Thoracic aorta (tissue), 2 donors: ENCODE measurements at places on chromosomes 7 and 10. TPM values are rescaled to one million over a fixed set of nuclear protein-coding genes. Genes with fewer than 3 reads are reported as not detected.

The ANXA8 gene
- not detected for total RNA-seq

- DNase-seq = no peak
- H3K27ac ChIP-seq = no peak overlapping the region
- no peak overlapping the region for H3K4me3 ChIP-seq
- H3K36me3 ChIP-seq = no peaks in the 10 kb centered on the region
- no peaks in the 10 kb centered on the region for H3K4me1 ChIP-seq
Measured at GRCh38 chr10:78464856-78465267, 431.2 kb downstream of the RPS24 start.

DNA sequence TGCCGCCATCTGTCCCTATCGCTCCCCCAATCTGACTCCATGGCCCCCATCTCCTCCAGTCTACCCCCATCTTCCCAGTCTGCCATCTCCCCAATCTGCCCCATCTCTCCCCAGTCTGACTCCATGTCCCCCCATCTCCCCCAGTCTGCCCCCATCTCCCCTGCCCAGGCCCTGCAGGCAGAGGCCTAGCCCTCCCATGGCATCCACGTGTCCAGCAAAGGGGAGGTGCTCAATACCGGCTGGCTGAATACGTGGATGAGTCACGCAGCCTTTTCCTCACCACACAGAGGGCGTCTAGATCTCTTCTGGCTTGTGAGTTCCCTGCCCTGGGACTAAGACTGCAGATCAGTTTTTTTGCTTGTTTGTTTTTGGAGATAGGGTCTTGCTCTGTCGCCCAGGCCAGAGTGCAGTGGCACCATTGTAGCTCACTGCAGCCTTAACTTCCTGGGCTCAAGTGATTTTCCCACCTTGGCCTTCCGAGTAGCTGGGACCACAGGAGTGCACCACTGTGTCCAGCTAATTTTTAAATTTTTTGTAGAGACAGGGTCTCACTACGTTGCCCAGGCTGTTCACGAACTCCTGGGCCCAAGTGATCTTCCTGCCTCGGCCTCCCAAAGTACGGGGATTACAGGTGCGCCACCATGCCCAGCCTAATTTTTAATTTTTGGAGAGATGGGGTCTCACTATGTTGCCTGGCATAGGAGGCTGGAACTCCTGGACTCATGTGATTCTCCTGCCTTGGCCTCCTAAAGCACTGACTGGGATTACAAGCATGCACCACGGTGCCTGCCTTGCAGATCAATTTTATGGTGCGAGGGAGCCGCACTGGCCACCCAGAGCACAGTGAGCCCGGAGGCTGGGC is 15.3 kb upstream of the GPR146 start:
- H3K27me3 ChIP-seq = no peaks in the 10 kb centered on the region
- peaks cover 8% of the 10 kb centered on the region for H3K4me1 ChIP-seq
- H3K36me3 ChIP-seq = peaks cover 7% of the 10 kb centered on the region
- H3K4me3 ChIP-seq = peak overlapping the region; percentile 91
- DNase-seq = peak; percentile 73

DNA sequence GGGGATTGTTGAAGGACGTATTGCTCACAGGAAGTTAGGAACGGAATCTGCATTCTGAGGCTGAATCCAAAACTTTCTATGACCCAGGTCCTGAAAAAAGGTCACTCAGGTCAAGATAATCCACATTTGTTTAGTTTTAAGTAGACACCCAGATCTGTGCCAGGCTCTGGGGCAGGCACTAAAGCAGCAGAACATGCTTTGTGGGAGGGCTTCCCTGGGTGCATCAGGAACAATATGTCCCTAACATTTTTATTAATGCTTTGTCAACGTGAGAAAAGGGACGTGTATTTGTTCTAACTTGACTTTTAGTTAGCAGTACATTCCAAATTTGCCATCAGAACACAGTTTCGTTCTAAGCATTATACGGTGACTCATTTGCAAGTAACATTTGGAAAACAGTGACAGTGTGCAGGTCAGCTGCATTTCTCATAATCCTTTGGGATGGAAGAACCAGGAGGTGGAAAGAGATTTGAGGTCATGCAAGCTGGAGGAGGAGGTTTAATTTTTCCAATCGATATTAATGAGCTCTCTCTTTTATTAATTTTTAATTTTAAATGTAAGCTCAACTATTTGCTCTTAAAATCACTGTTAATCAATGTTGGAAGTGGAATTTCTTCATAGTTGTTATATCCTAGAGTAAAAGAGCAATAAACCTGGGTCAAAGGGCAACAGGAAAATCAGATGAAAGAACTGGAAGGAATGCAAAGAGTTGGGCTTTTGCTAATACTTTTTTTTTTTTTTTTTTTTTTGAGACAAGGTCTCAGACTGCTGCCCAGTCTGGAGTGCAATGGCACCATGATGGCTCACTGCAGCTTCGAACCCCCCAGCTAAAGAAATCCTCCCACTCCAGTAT is 35.0 kb downstream of the TAS2R41 start:
- no peak overlapping the region for H3K4me3 ChIP-seq
- no peak for DNase-seq
- H3K27ac ChIP-seq = no peak overlapping the region
- no peaks in the 10 kb centered on the region for H3K4me1 ChIP-seq

DNA sequence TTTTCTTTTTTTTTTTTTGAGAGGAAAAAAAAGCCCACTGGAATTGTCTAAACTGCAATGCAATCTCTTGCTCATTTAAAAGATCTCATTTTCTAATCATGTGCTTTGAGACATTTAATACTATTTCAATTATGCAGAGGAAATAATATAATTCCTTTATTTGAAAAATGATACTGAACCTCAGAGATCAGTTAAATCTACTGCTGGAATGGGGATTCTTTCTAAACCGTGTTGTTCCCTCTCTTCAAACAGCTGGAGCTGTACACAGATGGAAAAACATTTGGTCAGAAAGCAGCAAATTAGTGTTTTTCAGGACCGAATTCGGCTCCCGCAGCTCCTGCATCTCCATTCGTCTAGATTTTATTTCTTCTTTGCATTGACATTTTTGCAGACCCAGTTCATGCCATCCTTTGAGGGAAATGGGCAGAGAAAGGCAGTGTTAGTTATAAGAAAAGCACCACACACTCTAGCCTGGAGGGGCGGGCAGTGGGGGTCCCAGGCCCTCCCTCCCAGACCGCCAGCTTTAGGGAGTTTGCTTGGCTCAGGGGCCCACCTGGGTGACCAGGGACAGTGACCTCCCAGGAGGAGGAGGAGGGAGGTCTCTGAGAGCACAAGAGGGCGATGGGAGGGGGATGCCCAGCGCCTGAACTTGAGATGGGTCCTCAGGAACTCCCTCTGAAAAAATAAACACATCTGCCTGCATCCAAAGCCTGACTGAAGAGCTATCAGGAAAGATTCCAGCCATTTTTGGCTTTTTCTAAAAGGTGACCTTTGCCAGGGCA is 32.4 kb downstream of the TRIM8 start:
- DNase-seq = no peak
- H3K27ac ChIP-seq = peak overlapping the region; percentile 31
- H3K4me3 ChIP-seq = no peak overlapping the region
- H3K27me3 ChIP-seq = no peaks in the 10 kb centered on the region
- H3K36me3 ChIP-seq = peaks cover 5% of the 10 kb centered on the region

GRCh38 chr7:11127114-11127785 is 153.6 kb downstream of the PHF14 start:
- no peak overlapping the region for H3K27ac ChIP-seq
- H3K4me1 ChIP-seq = peaks cover 12% of the 10 kb centered on the region
- no peaks in the 10 kb centered on the region for H3K36me3 ChIP-seq
- H3K27me3 ChIP-seq = no peaks in the 10 kb centered on the region
- H3K4me3 ChIP-seq = no peak overlapping the region

The DEPP1 gene
- 473 TPM for total RNA-seq

- no peak overlapping the region for H3K4me3 ChIP-seq
- no peaks in the 10 kb centered on the region for H3K36me3 ChIP-seq
- H3K27ac ChIP-seq = no peak overlapping the region
Measured at GRCh38 chr7:8282162-8282561, 20.2 kb upstream of the ICA1 start.

DNA sequence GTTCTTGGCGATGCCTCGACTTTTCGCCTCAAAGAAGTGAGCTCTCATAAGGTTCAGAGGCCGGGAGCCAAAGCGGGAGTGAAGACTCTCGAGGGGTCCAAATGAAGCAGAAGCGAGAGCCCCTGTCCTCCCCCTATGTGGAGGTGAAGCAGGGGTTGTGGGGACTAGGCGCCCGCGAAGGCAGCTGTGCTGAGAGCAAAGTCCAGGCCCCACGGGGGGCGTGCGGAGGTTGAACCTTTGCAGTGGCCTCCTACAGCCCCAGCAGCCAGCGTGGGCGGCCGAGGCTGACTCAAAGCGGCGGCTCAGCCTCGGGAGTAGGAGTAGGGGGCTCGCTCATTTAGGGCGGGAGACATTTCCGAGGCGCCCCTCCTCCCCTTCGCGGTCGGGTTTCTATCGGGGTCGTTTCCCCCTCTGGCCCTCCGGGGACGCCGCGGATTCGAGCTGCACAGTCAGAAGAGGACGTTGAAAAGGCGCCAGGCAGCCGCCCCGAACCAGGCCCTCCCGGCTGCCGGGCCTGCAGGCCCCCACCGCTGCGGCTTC is 553 bp upstream of the ADD3 start:
- no peak for DNase-seq
- peaks cover 34% of the 10 kb centered on the region for H3K4me1 ChIP-seq
- H3K36me3 ChIP-seq = no peaks in the 10 kb centered on the region

The CPA2 gene
- not detected for total RNA-seq

- H3K27ac ChIP-seq = no peak overlapping the region
- H3K4me3 ChIP-seq = no peak overlapping the region
- no peaks in the 10 kb centered on the region for H3K36me3 ChIP-seq
- no peaks in the 10 kb centered on the region for H3K27me3 ChIP-seq
Measured at GRCh38 chr10:785861-786214, 96.4 kb upstream of the DIP2C start.

DNA sequence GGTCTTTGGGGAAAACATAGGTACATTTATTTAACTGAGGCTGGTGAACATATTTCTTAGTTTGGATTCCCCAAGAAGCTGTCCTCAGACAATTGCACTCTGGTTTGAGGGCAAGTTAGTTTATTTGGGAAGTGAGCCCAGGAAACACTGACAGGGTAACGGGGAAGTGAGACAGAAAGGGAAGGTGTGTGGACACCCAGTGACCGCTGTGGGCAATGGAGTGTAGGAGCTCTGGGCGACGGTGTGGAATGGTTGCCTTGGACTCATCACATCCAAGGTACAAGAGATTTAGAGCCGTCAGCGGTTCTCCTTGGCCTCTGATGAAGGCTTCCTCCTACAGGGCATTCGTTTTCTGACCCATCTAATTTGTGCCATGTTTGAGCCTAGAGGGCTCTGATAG is 7.1 kb downstream of the MRC1 start:
- no peak overlapping the region for H3K27ac ChIP-seq
- no peak overlapping the region for H3K4me3 ChIP-seq
- no peaks in the 10 kb centered on the region for H3K36me3 ChIP-seq
- H3K27me3 ChIP-seq = no peaks in the 10 kb centered on the region
- DNase-seq = no peak

DNA sequence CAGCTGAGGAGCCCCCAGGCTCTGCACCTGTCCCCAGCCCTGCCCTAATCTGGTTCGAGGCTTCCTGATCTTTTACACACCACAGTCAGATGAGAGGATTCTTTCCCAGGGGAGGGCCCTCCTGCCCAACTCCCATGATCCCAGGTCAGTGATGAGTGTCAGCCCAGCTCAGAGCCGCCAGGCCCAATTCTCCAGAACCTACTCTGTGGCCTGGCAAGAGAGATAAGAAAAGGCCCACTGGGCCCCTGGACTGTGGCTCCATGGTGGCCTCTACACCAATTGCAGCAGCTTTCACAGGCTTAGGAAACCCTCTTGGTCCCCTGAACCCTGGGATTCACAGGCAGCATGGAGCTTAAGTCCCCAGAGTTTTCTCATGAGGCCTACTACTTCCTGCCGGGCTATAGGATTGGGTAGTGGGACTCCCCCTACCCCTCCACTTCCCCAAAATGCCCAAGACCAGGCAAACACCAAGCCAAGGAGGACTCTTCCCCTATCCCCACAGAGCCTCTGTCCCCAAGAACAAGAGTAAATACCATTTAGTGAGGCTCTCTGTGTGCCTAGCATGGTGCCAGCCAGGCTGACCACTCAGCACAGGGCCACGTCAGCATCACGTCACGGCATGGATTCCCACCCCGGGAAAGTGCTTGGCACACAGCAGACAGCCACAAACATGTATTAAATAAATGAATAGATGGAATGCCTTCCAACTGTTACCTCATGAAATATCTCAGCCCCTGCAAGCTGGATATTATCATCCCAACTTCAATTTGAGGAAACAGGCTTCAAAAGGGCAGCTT is 100.0 kb downstream of the GRID1 start:
- no peaks in the 10 kb centered on the region for H3K27me3 ChIP-seq
- H3K36me3 ChIP-seq = no peaks in the 10 kb centered on the region
- no peak overlapping the region for H3K4me3 ChIP-seq

The SNCG gene
- total RNA-seq = 167 TPM

- no peak for DNase-seq
- H3K4me3 ChIP-seq = peak overlapping the region; percentile 53
- no peaks in the 10 kb centered on the region for H3K4me1 ChIP-seq
- H3K36me3 ChIP-seq = peaks cover 13% of the 10 kb centered on the region
Measured at GRCh38 chr7:23205577-23205908, 23.7 kb downstream of the NUP42 start.

The SPDYE11 gene
- total RNA-seq = not detected

The C10orf90 gene
- total RNA-seq = not detected

DNA sequence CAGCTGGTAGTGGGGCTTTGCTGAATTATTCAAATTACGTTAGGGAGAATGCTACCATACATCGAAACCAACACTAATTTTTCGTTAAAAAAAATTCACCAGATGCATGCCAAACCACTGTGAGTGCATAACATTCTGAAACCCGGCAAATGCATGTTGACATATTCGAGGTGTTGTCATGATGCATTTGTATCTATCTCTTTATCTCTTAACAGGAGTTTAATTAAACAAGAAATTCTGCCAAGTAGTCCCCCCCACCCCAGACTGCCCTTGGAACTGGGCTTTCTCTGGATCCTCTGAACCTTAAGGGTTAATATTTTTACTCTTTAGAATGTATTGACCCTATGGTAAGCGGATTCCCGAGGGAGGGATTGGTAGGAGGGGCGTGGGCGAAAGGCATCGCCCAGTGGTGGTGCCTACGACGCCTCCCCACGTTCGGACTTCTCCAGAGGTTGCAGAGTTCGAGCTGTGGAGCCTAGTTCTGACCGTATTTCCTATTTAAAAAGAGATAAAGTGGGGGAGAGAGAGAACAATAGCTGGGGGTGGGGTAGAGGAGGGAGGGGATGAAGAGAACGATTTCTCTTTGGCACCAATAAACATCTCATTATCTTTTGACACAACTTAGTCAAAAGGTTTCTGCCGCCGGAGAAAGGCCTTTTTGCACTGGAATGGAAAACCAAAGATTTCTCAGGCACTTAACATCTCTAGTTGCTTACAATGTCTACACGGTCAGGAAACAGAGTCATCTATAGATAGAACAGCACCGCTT is 7.2 kb downstream of the DLX6 start:
- H3K27ac ChIP-seq = no peak overlapping the region
- H3K4me1 ChIP-seq = peaks cover 4% of the 10 kb centered on the region
- H3K27me3 ChIP-seq = peaks cover 50% of the 10 kb centered on the region
- H3K4me3 ChIP-seq = no peak overlapping the region
- no peak for DNase-seq

GRCh38 chr10:4501306-4501705 is 324.7 kb upstream of the AKR1E2 start:
- H3K4me3 ChIP-seq = no peak overlapping the region
- H3K4me1 ChIP-seq = peaks cover 31% of the 10 kb centered on the region
- H3K27ac ChIP-seq = no peak overlapping the region
- DNase-seq = no peak
- no peaks in the 10 kb centered on the region for H3K36me3 ChIP-seq
- H3K27me3 ChIP-seq = no peaks in the 10 kb centered on the region
